Mesenchymal stem cell (in vitro differentiated cells and primary cell): ENCODE measurements at places on chromosomes 12 and 14.

DNA sequence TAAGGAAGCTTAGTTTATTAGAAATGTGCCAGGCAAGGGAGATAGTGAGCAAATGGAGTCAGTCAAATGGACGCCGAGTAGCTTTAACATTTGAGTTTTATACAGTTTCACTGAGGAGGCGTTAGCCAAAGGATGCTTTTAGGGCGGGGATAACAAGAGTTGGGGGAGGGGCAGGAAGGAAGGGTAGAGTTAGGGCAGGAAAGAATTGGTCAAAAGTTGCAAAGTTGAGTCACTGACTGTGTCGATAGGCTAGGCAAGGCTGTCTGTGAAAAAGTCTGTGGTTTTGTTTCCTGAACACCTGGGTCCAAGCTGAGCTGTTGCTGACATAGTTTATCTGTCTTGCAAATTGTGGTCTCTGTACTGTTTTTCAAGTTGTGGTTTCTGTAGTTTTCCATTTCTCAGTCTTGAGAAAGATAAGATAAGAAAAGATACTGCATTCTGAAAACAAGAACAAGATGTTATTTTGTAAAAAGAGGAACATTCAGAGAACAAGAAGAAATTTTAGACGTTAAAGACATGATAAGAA is 62.6 kb upstream of the RESF1 start:
- DNase-seq, result peak; percentile 75

GRCh38 chr14:94979891-94980290 is 177.4 kb downstream of the DICER1 start:
- no peak for DNase-seq

GRCh38 chr12:108289350-108290161 is 49.6 kb downstream of the CMKLR1 start:
- DNase-seq, result no peak

GRCh38 chr12:64085996-64086395 is 136.1 kb downstream of the KICS2 start:
- DNase-seq, result no peak

DNA sequence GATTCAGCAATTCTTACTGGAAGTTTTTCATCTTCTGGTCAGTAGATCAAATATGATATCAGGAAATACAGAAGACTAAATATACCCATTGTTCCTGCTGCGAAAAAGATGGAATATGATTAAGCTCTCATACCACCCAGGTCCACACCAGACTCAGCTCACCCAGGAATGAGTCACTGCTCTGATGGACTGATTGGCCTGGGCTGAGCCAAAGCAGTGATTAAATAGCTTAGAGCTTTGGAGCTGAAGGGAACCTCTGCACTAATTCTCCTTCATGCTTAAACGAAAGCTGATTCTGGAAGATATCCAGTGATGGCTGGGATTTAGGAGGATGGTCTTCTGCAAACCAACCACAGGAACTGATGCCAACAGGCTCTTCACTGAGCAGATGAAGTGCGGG is 62.0 kb upstream of the SYT1 start:
- DNase-seq, result peak; percentile 20

DNA sequence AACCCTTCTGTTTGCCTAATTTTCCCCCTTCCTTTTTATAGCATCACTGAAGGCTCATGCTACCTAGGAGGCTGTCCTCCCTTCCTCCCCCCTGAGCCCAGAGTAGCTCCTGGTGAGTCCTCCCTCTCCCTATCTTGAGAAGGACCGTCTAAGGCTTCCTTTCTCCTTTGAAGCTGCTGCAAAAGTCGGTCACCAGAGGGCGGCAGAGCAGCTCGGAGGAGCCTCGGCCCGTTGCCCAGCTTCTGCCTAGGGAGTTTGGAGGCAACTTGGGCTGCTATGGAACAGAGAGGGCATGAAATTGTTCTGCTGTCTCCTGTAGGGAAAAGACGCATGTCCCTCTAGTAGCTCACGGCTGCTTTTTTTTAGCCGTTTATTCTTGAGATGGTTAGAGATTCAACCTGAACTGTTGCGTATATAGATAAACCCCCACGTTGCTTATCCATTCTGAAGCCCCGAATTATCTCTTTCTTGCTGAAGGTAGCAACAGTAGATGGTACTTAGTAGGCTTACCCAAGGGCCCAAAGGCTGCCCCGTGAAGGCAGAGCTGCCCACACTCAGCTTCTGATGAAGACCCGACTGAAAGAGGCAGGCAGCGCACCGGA is 5.7 kb downstream of the WNT5B start:
- peak; percentile 65 for DNase-seq
